Right ventricle myocardium superior (tissue), 1 donor: ENCODE measurements at places on chromosomes 11 and 22.

DNA sequence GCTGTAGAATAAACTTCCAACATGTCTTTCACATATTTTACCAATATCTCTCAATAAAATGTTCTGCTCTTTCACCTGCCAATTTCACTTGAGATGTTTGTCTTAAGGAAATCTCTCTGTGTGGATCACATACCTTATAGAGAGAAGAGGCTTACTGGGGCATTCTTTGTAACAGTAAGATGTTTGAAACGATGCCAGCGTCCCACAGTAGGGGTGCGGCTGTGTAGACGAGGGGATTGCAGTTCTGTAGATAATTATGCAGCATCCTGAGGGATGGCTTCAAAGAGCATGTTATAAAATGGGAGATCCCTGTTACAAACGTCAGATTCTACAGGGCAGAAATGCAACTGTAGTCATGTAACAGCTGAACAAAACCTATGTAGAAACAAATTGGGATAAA is 200.0 kb downstream of the TBC1D22A start:
- no peak for DNase-seq

GRCh38 chr22:40107851-40108378 is 69.8 kb upstream of the TNRC6B start:
- DNase-seq, result no peak

DNA sequence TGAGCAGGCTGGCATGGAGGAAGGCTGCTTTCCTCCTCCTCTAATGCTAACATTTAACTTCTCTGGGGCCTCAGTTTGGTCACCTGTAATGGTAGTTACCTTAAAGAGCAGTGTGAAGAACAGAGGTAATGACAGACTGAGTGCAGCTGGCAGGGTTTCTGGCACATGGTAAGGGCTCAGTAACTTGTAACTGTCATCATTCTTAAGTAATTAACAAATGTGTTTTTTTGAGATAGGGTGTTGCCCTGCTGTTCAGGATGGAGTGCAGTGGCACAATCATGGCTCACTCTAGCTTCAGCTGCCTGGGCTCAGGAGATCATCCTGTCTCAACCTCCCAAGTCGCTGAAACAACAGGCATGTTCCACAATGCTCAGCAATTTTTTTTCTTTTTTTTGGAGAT is 242.0 kb upstream of the SYN3 start:
- peak; percentile 49 for DNase-seq

DNA sequence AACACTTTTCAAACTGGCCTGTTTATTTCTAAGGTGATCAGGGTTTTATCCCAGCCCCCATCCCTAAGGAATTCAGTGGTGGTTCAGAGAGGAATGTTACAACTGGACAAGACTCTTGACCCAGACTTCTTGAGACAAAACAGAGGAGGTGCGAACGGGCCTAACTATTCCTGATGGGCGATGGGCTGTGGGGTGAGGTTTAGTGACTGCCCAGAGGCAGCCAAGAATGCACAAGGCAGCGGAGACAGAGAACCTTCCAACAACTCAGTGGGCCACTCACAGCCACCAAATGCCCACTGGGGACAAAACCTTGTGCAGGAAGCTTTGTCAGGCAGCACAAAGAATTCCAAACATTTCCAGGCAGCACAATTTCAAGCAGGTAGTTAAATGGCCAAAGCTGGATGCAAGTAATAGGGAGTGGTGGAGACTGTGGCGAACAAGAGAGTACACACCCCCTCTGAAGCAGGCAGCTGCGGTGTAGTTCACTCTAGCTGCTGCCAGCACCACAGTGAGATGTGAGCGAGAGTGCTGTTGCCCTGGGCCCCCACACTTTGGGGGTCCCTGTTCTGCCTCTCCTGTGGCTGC is 29.2 kb downstream of the SCUBE1 start:
- no peak for DNase-seq

DNA sequence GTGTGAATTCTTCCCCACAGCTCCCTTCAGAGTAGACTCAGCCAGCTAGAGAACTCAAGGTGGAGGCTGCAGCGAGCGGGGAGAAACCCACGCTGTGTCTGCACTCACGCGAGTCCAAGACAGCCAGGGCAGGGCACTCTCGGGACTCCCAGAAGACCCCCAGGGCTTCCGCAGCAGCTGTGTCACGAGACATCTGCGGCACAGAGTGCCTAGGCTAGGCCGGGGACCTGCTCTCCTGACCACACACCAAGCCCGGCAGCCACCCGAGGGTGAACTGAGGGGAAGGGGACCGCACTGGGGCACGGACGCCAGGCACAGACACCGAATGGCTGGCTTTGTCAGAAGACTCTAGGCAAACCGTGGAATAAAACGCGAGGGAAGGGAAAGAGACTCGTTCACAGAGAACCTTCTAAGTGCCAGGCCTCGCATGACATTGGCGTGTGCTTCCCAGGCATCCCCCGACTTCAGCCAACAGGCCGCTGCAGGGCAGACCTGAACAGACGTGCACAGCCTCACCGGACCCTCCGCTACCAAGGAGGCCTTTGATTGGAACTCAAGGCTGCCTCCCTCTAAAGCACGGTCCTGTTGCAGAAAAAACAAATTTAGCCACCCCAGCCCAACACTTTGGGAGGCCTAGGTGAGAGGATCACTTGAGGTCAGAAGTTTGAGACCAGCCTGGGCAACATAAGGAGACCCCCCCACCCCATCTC is 18.2 kb upstream of the MOB2 start:
- DNase-seq, result peak; percentile 28

GRCh38 chr11:61815790-61816735 is 740 bp downstream of the FADS1 start:
- DNase-seq, result peak; percentile 77

- DNase-seq, result no peak
These were observed 2.5 kb downstream of the SELENOO start for GRCh38 chr22:50203288-50203687.

GRCh38 chr11:72439455-72439854 is 5.1 kb upstream of the CLPB start:
- DNase-seq, result no peak

DNA sequence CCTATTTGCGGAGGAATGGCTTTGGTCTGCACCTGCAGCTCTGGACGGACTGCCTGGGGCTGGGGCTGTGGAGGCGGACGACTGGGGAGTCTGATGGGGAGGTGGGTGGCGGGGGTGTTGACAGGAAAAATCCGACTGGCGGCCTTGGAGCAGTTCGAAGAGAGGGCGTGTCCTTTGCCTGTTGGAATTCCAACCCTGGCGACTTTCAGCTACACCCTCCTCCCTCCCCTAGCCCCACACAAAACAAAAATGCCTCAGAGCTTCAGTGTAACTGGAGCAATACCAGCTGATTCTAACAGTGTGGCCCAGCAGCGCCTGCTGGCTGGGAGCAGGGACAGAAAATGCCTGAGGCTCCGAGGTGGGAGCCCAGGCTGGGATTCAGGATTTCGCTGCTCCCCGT is 85.4 kb downstream of the ATXN10 start:
- peak; percentile 50 for DNase-seq

DNA sequence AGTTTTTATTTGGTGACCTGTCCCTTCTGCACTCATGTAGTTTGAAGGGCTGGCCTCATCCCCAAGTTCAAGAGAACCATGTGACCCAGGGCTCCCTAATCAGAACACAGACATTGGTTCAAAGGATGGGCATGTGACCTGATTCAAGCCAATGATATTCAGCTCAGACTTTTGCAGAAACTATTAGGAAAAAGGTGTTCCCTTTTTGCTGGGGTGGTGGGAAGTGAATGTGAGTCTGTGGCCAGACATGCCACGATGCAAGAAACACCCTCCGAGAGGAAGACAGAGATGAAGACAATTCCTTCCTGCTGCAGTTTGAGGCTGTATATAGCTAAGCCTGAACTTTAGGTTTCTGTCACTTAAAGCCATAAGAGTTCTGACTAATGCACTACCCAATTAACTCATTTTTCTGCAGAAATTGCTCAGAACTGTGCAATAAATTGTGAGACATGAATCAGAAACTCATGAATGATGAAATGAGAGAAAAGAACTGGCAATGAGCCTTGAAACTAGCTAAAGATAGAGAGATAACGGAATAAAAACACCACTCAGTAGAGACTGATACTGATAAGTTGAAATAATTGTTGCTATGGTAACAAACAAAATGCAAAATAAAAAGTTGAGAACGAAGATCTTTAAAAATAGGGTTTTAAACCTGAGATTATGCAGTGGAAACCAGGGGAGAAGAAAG is 9.2 kb upstream of the MAPK1 start:
- DNase-seq, result no peak

DNA sequence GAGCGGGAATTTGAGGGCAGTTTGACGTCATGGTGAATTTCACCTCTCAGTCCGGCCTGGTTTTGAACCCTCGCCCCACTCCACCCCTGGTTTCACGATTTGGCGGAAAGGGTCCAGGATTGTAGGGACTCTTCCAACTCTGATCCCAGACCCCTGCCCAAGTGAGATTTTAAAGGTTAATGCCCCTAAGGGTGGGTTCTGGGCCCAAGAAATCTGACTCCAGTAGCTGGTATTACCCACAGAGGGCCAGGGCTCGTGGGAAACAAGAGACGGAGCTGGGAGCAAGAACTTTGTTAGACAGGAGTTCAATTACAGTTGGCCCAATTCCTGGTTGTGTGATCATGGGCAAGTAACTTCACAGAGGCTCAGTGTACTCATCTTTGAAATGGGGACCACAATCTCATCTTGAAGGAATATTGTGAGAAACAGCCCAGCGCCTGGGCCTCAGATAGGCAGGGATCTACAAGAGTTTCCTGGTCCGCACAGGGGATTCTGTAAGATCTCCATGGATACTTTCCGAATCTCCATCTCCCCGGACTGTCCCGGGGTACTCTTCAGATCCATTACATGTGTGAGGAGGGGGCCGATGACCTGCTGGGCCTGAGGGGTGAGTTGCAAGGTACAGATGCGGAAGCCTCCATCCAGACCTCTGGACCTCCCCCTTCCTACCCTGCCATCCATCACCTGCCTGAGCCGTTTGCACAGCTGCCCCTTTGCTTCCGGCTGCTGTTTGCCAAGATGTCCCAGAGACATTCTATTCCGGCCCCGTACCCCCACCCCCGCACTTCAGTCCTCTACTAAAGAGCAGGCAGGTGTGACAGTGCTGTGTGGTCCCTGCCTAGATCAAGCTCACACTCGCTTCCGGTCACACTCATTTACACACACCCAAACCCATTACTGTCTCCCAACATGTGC is 687 bp upstream of the CALCA start:
- no peak for DNase-seq

- no peak for DNase-seq
These were observed 21.3 kb upstream of the PANX1 start for GRCh38 chr11:94107363-94107762.

GRCh38 chr11:102553835-102554282 is 23.3 kb upstream of the MMP7 start:
- no peak for DNase-seq

DNA sequence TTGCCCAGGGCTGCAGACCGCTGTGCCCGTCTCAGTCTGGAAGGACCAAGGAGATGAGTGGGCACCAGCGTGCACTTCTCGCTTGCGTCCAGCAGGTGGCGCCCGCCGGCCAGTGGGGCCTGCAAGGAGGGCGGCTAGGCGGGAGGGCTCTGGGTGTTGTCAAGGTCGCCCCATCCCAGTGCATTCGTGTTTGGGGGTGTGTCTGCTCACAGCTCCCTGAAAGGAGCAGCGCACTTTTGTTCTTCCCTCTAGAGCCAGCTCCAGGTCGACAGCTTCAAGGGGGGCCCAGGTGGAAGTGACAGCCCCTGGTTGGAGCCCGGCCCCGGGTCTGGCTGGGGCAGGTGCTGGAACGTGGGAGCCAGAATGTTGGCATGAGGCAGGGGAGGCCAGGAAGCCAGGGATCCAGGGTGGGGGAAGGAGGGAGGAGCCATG is 23.4 kb upstream of the MPPED1 start:
- peak; percentile 84 for DNase-seq

DNA sequence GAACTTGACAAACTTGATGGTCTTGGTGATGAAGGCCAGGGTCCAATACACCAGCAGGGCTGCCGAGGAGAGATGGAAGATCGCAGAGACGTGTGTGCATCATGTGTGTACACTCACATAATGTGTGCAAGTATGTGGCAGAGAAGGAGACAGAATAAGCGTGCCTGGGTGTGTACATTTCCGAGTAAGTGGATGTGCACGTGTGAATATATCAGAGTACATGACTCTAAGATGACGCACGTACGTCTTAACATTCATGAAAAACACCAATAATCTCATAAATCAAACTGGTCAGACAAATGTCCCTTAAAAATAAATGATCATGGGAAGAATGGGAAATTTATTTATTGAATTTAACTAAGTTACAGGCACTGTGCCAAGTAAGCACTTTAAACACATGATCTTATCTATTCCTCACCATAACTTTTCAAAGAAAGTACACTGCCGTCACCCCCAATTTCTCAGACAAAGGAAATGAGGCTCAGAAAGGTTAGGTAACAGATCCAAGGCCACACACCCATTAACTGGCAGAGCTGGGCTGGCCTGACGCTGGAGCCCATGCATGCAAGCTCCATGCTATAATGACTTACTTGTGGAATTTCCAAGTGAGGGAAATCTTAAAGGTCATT is 13.0 kb downstream of the ABCC8 start:
- no peak for DNase-seq

DNA sequence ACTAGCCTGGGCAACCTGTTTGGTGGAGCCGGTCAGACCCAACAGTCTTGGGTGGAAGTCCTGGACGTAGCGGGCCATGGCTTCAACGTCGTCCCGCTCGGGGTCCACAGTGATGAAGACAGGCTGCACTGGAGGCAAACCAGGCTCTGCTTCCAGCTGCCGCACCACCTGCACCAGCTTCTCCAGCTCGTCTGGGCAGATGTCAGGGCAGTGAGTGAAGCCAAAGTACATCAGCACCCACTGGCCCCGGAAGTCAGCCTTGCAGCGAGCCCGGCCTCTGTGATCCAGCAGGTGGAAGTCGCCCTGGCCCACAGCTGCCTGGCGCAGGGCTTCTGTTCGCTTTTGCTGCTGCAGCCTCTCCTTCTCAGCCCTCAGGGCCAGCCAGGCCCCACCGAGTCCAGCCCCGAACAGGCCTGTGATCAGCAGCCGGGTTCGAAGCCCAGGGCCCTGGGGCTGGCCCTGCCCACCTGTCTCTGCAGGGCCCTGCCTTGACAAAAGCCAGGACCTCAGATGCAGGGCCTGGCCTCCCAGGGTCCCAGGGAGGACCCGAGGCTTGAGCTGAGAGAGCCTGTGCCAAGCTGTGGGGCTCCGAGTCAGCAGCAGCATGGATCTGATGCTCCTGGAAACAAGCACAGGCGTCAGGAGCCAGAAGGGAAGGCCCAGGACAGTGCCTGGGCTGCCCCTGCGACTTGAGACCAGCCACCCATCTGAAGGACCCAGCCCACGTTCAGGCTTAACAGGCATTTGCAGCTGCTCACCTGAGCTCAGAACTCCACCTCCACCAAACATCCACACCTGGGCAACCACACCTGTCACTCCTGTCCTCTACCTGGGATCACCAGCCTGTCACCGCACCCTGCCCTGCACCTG is 1.4 kb downstream of the SCO2 start:
- DNase-seq, result no peak

DNA sequence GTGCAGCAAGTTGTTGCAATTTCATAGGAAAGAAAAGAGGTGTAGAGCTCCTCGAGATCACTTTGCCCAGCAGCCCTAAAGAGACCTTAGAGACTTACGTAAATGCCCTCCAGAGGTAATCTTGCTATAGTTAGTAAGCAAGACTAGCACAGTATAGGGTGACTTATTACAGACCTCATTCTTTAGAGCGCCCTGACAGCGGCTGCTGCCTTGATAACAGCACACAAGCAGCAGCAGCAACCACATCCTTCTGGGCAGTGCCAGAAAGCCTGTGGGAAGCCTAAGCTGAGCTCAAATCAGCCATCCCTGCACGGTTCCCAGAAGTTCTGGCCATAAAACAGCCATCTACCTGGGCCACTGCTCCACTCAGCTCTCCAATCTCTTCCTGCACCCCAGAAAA is 22.6 kb upstream of the OR56B1 start:
- DNase-seq, result no peak

- no peak for DNase-seq
These were observed 228.2 kb upstream of the ZC3H12C start for GRCh38 chr11:109864834-109865547.

GRCh38 chr11:11672101-11672500 is 50.3 kb upstream of the GALNT18 start:
- DNase-seq, result no peak
